ENCODE measurements at places on chromosomes 11 and 22. TPM values are rescaled to one million over a fixed set of nuclear protein-coding genes. Genes with fewer than 3 reads are reported as not detected.

- H3K27ac ChIP-seq: no peak overlapping the region
- H3K4me1 ChIP-seq: no peaks in the 10 kb centered on the region
- H3K36me3 ChIP-seq: no peaks in the 10 kb centered on the region
- no peaks in the 10 kb centered on the region for H3K27me3 ChIP-seq
- no peak for DNase-seq
Observed at GRCh38 chr11:32396991-32397390, 38.3 kb downstream of the WT1 start.

DNA sequence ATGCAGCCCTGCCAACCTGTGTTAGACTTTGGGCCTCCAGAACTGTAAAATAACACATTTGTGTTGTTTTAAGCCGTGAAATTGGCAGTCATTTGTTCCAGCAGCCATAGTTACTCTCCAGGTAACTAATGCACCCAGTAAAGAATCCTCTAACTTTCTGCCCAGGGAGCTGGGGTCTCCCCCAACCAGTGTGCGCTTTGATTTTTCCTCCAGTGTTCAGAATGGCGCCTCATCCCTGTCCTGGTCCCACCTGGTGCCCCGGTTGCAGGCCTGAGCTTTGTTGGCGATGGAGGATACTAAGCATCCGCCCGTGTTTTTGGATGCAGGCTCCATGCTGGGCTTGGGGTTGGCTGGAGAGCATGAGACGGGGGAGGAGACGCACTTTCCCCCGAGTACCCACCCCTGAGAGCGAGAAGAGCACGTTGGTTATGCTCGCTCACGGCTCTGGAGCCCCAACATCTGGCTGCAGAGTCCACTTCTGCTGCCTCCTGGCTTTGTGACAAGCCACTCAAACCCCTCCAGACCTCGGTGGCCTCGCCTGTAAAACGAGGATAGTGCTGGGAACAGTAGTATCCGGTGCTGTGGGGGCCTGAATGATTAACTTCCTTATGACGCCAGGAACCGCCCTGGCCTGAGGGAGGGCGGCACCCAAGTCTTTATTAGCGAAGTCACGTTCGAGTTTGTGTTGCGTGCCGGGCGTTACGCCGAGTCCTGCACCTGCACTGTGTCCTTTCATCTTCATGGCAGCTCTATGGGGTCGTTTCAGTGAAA is 25.8 kb downstream of the MRGPRD start:
- peaks cover 9% of the 10 kb centered on the region for H3K4me1 ChIP-seq
- no peak overlapping the region for H3K27ac ChIP-seq
- H3K4me3 ChIP-seq: no peak overlapping the region

GRCh38 chr11:123143921-123144320 is 51.1 kb downstream of the CLMP start:
- H3K27ac ChIP-seq: no peak overlapping the region
- no peak overlapping the region for H3K4me3 ChIP-seq
- DNase-seq: no peak
- no peaks in the 10 kb centered on the region for H3K36me3 ChIP-seq
- no peaks in the 10 kb centered on the region for H3K27me3 ChIP-seq

DNA sequence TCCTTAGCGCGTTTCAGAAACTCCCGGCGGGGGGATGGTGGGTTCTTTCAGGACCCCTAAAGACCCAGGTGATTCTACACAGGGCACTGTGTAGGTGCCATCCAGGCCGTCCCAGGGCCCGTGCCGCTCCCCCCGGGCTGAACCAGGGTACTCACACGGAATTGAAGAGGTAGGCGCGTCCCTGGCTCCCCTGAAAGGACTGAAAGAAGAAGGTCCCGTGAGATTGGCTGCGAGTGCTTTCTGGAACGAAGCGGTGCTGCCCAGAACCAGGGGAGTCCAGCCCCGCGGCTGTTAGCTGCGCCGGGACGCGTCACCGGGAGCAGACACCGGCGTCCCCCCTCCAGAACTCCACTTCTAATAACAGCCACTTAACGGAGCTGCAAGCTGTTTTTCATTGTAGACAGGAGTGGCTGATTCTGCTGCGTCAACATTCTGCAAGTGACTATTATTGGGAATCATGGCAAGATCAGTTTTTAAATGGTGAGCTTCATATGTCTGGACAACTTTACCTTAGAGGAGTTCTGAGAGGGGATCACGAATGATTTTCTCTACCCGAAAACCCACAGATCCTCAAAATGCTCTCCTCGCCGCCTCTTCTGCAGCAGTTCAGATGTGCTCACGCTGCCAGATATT is 31.8 kb downstream of the YPEL1 start:
- H3K4me3 ChIP-seq: no peak overlapping the region
- no peak for DNase-seq
- H3K36me3 ChIP-seq: peaks cover 13% of the 10 kb centered on the region
- no peak overlapping the region for H3K27ac ChIP-seq

DNA sequence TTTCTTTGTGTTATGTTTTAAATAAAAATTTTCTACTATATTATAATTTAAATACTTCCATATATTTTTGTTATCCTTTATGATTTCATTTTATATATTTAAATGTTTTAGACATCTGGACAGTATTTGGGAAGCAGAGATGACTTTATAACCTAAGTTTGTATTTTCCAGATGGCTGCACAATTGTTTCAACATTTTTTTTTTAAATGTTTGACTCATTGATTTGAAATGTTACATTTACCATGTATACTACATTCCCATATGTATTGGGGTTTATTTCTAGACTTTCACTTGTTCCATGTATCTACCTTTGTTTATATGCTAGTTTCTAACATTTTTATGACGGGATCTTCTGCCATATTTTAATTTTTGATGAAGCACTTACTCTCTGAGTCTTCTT is 766.5 kb downstream of the METTL15 start:
- no peaks in the 10 kb centered on the region for H3K27me3 ChIP-seq
- H3K36me3 ChIP-seq: no peaks in the 10 kb centered on the region
- no peak for DNase-seq
- no peak overlapping the region for H3K4me3 ChIP-seq

FSHB gene
- not detected for total RNA-seq

MYBPC3 gene
- total RNA-seq: 2.0 TPM

Measured in left lung (tissue), 14 donors.